ENCODE measurements at places on chromosomes 6 and 20.

- DNase-seq = no peak
Observed at GRCh38 chr6:130115036-130115435, 96.7 kb downstream of the L3MBTL3 start.

DNA sequence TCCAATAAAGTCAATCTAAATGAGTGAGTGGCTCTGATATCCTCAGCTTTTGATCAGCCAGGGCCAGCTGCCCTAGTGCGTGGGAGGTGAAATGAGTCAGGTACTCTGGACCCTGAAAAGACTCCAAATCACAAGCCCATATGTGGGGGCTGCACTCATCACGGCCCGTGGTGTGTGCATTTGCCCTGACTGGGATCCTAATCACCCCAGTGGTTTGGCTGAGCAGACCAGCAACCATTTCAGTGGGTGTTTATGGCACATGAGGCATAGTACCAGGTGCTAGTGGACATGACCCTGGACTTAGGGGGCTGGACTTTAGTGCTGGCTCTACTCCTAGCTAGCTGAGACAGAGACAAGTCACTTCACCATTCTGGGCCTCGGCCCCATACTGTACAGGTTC lies 39.4 kb downstream of the SCML4 start:
- DNase-seq = no peak

GRCh38 chr20:36779656-36780025 lies 6.1 kb upstream of the DSN1 start:
- DNase-seq = no peak

DNA sequence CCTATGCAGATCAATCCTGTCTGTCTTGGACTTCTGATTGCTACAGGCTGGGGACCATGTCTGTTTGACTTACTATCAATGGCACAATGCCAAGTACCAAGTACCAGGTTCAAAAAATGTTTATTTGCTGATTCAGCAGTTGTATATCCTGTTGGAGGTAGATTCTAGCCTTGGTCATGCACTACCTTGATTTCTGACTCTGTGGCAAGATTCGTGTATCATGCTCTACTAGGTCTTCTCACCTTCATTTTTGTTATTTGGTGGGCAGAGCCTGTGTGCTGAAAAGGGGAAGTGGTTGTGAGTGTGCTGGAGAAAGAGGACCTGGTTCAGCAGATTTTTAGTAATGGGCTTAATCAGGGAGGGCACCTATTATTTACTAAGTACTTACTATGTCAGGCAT lies 192.4 kb upstream of the MYLIP start:
- no peak for DNase-seq

DNA sequence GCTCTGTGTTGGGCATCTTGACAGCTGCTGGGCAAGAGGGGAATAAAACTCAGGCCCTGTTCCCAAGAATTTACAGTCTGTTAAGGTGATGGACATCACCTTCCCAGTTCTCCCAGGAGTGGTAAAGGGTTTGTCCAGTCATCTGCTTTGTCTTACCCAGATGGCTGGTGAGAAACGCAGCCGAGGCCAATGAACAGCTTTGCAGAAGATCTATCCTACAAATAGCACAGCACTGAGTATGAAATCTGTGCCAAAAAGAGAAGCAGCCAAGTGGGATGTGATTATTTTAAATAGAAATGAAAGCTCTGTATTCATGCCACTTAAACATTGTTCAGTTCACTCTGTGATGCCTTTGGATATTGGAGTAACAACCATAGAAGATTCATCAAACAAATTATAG lies 132.7 kb upstream of the SLC22A16 start:
- DNase-seq = no peak

GRCh38 chr6:90179190-90180169 lies 117.2 kb downstream of the BACH2 start:
- DNase-seq = no peak

- DNase-seq = no peak
Observed at GRCh38 chr6:123629258-123629941, 7.3 kb downstream of the TRDN start.

DNA sequence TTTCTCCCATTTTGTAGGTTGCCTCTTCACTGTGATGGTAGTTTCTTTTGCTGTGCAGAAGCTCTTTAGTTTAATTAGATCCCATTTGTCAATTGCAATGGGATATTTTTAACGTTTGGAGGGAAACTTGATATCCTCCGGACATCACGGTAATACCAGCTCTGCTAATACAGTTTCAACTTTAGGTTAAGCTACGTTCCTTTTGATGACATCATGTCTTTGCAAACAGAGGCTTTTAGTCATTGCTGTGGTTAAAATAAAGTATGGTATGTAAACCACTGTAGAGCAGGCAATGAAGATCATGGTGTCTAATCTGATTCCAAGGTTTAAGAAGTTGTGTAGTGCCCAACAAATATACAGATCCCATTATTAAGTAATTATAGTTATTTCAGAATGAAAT lies 168.0 kb upstream of the CHD6 start:
- no peak for DNase-seq

DNA sequence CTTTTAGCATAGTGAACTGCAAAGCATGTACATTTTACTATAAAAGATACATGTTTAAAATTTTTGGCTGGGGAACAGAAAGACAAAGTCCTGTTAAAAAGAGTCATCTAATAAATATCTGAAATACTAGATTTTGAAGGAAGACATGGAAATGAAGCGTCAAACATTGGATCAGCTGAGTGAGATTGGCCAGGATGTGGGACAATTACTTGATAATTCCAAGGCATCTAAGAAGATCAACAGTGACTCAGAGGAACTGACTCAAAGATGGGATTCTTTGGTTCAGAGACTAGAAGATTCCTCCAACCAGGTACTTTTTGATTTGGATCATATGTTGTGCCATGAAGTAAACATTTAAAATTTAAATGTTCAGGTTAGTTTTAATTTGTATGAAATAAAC lies 162.3 kb downstream of the UTRN start:
- DNase-seq = no peak

DNA sequence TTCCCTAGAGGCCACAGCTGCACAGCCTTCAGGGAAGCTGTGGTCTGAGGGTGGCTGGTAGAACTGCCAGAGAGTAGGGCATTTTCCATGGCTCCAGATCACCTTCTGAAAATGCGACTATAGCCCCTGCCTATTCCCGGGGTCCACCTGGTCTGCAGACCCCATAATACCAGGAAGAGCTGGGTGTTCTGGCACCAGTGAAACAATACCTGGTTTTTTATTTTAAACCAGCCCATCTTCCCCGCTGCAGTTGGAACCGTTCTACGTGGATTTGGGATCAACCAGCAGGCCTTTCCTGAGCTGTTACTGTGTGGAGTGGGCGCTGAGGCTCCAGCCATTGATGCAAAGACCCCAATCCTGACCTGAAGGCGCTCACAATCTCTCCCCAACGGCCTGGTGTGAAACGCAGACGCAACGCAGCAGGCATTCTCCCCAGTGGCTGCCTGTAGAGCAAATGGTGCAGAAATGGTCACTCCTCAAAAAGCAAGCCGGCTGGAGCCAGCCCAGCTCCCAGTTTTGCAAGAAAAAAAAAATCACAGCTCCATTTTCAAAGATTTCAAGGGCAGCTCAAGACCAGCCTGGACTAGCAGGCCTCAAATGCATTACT lies 11.3 kb downstream of the NPEPL1 start:
- no peak for DNase-seq

DNA sequence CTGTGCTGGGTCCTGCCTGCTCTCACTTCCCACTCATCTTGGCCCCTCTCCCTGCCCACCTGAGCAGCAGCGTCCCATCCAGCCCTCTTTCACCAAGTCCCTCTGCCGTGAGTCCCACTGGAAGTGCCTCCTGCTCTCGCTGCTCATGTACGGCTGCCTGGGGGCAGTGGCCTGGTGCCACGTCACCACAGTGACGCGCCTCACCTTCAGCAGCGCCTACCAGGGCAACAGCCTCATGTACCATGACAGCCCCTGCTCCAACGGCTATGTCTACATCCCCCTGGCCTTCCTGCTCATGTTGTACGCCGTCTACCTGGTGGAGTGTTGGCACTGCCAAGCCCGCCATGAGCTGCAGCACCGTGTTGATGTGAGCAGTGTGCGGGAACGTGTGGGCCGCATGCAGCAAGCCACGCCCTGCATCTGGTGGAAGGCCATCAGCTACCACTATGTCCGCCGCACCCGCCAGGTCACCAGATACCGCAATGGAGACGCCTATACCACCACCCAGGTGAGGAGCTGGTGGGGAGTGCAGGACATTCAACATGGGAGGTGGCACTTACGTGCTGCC lies 2.8 kb downstream of the TMEM151B start:
- DNase-seq = no peak

DNA sequence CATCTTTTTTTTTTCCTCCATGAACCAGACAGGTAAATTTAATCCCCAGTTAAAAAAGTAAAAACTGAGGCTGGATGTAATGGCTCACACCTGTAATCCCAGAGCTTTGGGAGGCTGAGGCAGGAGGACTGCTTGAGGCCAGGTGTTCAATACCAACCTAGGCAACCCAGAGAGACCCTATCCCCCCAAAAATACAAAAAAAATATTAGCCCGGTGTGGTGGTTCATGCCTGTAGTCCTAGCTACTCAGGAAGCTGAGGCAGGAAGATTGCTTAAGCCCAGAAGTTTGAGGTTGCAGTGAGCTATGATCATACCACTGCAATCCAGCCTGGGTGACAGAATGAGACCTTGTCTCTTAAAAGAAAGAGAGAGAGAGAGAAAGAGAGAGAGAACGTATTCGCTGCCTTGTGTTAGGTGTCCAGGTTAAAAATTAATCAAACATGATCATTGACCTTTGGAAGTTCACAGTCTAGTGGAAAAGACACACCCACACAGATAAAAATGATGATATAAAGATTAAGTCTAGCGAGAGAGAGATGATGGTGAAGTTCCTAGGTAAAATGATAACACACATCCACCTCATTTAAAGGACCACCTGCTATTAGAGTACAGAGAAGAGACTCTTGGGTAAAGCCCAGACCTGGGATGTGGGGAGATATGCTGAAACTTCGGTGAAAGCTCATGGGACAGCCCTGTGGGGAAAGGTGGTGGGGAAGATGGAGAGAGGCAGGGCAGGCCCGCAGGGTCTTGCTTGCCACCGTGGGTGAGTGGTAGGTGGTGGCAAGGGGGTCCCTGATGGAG lies 4.8 kb upstream of the NHSL1 start:
- DNase-seq = no peak

- DNase-seq = no peak
Observed at GRCh38 chr6:32700391-32701040, 34.1 kb upstream of the HLA-DQB1 start.
